ENCODE measurements at places on chromosomes 6 and 20. TPM values are rescaled to one million over a fixed set of nuclear protein-coding genes. Genes with fewer than 3 reads are reported as not detected.

The MLIP gene
- total RNA-seq: not detected

The TEAD3 gene
- 0.58 TPM for total RNA-seq

The KCNS1 gene
- not detected for total RNA-seq

The FUT9 gene
- total RNA-seq: not detected

The CGAS gene
- total RNA-seq: 5.2 TPM

The CGA gene
- not detected for total RNA-seq

The PTCHD4 gene
- total RNA-seq: not detected

The MRPS26 gene
- total RNA-seq: 28.4 TPM

The RSPH9 gene
- not detected for total RNA-seq

The LAMA5 gene
- total RNA-seq: 4.0 TPM

The IL17A gene
- total RNA-seq: not detected

The IP6K3 gene
- not detected for total RNA-seq

The POM121L2 gene
- total RNA-seq: not detected

The TJAP1 gene
- 47.7 TPM for total RNA-seq

The UBE2C gene
- total RNA-seq: not detected

The BMP5 gene
- total RNA-seq: not detected

The E2F1 gene
- 1.3 TPM for total RNA-seq

The BNIP5 gene
- total RNA-seq: not detected

The EHMT2 gene
- 81.8 TPM for total RNA-seq

The ADGB gene
- not detected for total RNA-seq

The LHFPL5 gene
- not detected for total RNA-seq

The MEI4 gene
- total RNA-seq: 0.14 TPM

The LY6G6F gene
- total RNA-seq: not detected

The CTCFL gene
- total RNA-seq: not detected

The SLC17A1 gene
- not detected for total RNA-seq

The PRDM13 gene
- not detected for total RNA-seq

The MANEA gene
- total RNA-seq: 11.8 TPM

The C20orf96 gene
- total RNA-seq: 5.7 TPM

The BACH2 gene
- 116 TPM for total RNA-seq

The ABHD16B gene
- total RNA-seq: not detected

The ADGRG6 gene
- 2.4 TPM for total RNA-seq

The SMPDL3A gene
- not detected for total RNA-seq

The C6orf118 gene
- total RNA-seq: not detected

The CST7 gene
- total RNA-seq: 6.6 TPM

The TPD52L1 gene
- total RNA-seq: not detected

The DSP gene
- 0.60 TPM for total RNA-seq

The CCDC28A gene
- total RNA-seq: 28.9 TPM

The MYO6 gene
- 1.5 TPM for total RNA-seq

The FOXF2 gene
- not detected for total RNA-seq

The SLC22A7 gene
- total RNA-seq: not detected

The GNMT gene
- 1.9 TPM for total RNA-seq

The HLA-DMB gene
- 23.0 TPM for total RNA-seq

The PI16 gene
- total RNA-seq: 1.1 TPM

The BPIFB1 gene
- not detected for total RNA-seq

Data from naive thymus-derived CD8-positive, alpha-beta T cell (primary cell).